ENCODE measurements at places on chromosomes 3 and 15.

- no peak for DNase-seq
Observed at GRCh38 chr15:92797168-92798052, 102.7 kb upstream of the CHD2 start.

DNA sequence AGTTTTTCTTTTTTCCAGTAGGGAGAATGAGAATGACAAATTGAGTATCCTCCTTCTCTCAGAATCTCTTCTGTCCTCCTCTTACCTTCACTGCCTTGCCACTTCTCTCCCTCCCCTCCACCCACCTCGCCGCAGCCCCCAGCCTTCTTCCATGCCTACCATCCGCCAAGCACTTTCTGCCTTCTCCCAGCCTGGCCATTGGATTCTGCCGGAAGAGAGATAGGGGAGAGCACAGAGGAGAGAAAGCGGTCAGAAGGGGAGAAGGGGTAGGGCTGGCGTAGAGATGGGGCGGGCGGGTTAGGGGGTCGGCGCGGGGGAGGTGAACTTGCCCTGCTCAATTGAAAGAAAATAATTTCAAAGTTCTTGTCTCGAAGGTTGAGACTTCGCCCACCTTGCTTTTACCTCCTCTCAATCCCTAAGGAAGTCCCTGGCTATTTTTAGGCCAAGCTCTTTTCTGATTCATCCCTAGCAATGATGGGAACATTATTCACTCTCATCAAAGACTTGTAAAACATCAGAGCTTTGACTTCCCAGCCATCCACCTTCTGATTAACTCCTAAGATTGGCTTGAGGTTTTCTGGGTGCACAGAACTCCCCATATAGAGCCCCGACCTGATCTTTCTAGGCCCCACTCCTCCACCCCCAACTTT lies 811 bp downstream of the C3orf52 start:
- DNase-seq: no peak

DNA sequence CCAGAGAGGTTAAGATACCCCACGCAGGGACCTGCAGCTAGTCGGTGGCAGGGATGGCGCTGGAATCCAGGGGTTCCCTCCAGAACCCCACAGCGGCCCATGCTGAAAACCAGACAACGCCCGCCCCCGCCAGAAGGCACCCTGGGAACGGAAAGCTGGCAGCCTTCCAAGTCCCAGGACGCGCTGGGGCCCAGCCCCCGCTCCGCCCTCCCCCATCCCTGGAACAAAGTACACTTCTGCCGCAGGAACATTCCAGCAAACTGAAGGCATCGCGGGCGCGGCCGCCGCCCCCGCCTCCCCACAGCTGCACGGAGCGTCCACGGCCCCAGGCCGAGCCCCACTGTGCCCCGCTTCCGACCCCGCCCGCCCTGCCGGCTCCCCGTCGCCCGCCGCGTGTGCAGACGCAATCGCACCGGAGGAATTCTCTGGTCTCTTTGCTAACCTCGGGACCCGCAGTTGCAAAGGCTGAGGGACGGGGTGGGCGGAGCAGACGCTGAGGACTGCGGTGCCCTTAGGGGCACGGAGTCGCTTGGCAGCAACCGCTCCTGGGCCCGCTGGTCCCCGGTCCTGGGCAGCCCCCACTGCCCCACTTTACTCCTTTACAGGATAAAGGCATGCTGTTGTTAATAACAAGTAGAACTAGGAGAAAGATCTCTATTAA lies 44.8 kb upstream of the RNU6-1 start:
- DNase-seq: peak; percentile 38

DNA sequence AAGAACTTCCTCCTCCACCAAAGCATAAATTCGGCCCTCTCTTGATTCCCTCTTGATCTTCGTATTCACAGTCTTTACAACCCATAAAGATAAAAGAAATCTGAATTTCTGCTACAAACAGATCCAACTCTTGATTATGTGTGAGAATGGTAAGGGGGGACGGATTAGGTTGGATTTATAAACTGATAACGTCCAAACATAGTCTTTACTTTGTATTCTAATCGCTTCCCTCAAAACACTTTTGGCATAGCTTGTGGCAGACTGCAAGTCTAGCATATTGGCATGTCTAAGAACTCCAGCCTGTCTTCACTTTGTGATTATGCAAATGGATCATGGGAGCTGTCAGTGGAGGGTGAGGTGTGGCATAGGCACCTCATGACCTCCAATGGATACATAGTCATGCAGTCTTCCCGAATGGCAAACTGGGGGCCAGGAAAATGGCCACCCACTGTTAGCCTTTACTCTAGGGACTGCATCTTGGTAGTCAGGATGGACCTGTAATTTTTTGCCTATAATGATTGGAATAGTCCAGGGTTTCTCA lies 24.3 kb upstream of the GPR171 start:
- no peak for DNase-seq

- DNase-seq: no peak
Observed at GRCh38 chr15:52417957-52418356, 110.7 kb downstream of the MYO5A start.

DNA sequence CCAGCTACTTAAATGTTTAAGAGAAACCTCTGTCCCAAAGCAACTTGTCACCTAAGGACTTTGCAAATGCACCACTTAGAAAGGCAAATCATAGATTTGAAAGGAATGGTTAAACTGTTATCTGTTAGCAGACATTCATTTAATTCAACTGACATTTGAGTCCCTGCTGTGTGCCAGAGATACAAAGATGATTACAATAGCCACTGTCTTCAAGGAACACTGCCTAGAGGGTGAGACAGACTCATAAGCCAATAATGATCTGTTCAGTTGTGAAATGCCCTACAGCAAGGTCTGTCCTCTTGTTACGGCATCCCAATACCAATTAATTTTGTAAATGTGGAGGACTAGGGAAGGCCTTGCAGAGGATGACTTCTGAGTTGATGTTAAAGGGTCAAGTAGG lies 113.1 kb downstream of the ATG7 start:
- DNase-seq: no peak

DNA sequence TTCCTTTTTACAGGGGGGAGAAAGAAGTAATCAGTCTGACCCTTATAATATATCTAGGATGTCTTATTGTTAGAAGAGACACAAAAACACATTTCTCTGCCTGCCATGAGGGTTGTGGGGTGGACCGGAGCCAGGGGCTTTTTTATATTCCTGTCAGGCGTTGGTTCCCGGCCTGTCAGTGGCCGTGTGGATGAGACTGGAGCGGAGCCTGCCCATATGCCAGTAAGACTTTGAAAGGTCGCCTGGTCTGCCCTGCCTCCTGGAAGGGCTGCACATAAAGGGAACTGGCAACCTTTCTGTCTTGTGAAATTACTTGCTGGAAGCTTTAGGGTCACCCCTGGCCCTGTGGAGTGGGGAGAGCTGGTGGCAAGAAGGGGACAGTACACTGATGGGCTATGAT lies 34.7 kb downstream of the MAP3K13 start:
- DNase-seq: no peak

DNA sequence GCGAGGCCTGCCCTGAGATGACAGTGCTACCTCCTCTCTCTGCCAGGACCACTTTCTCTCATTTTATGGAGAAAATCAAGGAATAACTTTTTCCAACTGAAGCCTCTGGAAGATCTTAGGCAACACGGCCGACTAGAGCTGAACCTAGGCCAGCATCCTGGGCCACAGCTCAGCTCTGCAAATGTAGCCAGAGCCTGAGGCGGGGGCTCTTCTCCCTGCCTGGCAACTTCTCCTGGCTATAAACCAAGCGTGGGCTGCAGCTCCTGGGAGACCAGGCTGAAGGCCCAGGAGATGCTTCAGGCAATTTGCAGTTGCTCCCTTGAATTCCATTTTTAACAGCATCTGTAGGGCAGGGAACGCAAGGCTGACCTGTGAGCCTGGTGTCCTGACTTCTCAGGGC lies 74.9 kb downstream of the CEMIP start:
- no peak for DNase-seq

DNA sequence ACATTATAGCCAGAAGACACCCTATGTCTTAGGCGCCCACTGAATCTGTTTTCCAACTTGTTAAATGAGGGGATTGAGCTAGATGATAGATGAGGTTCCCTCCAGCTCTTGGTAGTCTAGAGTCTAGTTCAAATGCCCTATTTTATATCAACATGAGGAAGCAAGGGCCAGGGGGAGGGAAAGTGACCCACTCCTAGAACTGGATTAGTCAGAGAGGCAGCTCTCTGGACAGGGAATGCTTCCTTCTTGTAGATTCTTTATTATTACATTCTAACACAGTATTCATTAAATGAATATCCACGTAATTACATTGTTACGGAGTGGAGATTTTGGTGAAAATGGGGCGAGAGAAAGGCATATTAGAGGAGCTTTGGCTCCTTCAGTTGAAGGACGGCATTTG lies 89.5 kb downstream of the RAD18 start:
- DNase-seq: no peak

DNA sequence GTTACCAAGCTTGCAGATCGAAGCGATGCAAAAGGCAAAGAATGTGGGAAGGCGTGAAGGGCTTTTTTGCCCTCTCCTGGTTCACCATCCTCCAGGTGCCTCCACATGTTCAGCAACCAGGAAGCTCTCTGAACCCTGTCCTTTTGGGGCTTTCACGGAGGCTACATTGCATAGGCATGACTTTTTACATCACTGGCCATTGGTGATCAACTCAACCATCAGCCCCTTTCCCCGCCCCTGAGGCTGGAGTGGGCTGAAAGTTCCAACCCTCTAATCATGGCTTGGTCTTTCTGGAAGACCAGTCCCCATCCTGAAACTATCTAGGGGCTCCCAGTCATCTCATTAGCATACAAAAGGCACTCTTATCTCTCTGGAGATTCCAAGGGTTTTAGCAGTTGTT lies 52.6 kb downstream of the UACA start:
- no peak for DNase-seq

DNA sequence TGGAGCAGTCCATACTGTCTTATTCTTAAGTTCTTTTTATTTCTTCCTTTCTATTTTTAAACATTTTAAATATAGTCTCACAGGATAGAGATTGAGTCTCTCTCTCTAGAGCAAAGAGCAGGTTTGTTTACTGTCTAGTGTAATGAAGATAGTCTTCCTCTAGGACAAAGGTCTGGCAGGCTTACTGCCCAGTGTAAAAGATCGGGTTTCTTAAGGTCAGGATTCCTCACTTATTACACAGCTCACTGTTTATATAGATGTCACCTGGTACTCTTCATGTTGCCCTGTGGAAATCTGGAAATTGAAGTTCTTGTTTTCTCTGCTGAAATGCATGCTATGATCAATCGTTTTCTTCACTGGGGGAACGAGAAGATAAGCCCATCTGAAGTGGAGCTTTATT lies 76.0 kb downstream of the ZBBX start:
- no peak for DNase-seq

DNA sequence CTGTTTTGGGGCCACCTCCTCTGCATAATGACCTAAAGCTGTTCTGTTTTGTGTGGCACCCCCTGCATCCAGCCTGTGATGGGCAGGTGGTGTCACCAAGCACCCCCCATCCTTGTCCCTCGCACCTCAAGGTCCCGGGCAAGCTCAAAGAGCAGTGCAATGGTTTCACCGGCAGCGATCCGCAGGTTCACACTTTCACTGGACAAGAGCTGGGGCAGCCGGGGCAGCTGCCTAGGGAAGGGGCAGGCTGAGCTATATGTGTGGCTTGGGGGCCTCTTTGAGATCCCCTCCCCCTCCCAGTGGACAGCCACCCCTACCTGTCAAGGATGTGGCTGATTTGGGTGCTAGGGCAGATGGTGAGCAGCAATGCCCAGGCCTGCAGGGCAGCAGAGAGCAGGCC lies 3.1 kb downstream of the IFRD2 start:
- no peak for DNase-seq

- DNase-seq: no peak
Observed at GRCh38 chr3:128313935-128314334, 152.8 kb downstream of the DNAJB8 start.

DNA sequence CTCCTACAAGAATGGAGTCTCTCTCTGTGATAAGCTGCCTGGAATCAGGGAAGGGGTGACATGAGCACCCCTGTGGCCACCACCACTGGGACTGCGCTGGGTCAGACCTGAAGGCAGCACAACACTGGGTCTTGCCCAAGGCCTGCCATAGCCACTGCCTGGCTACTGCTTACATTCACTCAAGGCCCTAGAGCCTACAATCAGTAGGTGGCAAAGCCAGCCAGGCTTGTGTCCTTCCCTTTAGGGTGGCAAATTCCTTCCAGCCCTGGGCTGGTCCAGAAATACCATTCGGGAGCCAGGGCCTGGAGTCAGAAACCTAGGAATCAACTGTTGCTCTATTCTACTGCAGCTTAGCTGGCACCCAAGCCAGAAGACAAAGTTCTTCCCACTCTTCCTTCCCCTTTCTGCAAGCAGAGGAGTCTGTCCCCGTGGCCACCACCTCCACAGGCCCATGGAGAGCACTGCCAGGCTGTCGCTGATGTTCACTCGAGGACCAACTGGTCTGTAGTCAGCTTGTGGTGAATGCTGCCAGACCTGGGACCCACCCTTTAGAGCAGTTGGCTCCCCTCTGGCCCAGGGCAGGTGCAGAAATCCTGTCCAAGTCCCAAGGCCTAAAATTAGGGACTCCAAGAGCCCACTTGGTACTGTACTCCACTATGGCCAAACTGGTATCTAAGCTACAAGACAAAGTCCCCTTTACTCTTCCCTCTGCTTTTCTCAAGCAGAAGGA lies 307.4 kb downstream of the THSD4 start:
- no peak for DNase-seq

GRCh38 chr3:146682171-146682570 lies 77.0 kb upstream of the PLSCR5 start:
- DNase-seq: no peak

DNA sequence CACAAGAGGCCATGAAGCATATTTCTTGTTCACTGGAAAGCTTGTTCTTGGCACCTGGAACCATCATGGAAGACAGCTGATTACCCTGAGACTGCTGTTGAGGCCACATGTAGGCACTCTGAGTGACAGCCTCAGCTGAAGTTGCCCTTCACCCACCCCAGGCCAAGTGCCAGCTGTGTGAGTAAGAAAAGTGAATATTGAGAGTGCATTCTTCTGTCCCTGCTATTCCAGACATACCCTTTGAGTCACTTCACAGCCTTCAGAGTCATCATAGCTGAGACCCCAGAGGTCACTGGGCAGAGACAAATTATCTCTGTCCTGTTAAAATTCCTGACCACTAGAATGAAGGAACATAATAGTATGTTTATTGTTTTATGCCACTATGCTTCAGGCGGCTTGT lies 79.6 kb downstream of the NFKBIZ start:
- no peak for DNase-seq

- no peak for DNase-seq
Observed at GRCh38 chr3:105853801-105854432, 14.9 kb downstream of the CBLB start.

DNA sequence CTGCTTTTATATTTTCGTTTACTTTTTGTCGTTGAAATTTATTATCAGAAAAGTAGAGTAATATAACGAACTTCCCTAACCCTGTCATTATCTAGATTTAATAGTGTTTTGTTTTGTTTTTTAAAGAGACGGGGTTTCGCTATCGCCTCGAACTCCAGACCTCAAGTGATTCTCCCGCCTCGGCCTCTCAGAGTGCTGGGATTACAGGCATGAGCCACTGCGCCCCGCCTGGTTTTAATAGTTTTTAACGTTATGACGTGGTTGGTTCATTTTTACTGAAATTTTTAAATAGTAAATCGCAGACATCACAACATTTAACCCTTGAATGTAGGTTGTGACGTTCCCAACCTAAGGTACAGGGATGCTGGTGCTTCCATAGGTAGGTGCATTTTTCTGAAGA lies 1.0 kb downstream of the NGRN start:
- no peak for DNase-seq
